ENCODE measurements at places on chromosomes 12 and 14.
A peak's percentile ranks its signal among the peaks of the same experiment; 100 is the strongest.

DNA sequence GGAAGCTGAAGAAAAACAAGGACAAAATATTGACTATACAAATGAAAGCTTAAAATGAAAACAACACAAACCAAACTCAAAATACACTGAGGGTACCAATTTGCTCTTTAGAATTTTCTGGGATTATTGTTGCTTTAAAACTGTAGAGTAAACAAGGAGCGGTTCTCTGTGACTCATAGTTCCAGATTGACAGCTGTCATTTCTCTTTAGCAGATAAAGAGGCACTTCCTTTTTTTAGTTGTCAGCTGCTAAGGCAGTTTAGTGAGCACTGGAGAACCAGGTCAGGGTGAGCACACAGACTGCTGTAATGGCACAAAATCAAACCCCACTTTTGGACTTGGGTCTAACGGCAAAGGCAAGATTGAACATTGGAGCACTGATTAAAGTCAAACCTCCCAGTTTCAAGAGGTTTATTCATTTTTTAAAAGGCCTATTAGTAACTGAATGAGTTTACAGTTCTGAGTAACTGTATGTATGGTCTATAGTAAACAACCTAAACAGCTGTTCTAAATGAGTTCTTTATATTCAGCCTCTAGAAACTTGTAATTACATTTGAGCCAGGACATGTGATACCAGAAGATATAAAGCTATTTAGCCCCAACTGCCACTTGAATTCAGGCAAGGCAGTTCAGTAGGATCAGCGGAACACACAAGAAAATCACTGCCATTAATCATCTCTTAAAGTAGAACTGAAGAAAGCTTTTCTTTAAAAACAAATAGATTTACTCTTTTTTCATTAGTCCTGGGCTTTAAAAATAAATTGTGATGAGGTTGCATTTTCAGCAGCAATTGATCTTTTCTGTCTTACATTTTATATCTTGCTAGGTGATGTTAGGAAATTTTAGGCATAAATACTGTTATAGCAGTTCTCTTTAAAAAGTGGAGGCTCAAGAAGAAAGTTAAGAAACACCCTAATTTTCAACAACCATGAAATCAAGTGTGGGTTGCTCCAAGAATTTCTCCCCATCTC, 71.7 kb upstream of the PRICKLE1 start:
- no peak for DNase-seq

DNA sequence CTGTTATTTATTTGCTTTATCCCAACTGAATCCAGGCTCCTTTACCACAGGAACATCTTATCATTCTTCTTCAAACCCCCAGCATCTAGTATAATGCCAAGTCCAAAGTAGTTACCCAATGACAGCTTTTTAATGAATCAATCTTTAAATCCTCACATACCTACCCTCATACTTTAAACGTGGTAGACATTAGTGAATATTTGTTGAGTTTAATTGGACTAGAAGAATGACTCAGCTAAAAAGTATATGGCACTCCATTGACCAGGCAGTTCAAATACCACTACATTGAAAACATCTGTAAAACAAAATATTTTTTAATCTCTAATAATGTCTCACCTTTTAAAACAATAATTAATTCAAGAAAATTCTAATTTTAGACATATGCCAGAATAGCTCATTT, 98.1 kb downstream of the ZFC3H1 start:
- no peak for DNase-seq

GRCh38 chr12:70831543-70831942, 89.0 kb downstream of the PTPRR start:
- DNase-seq = no peak

- no peak for DNase-seq
These were observed 122.3 kb downstream of the PTPRR start for GRCh38 chr12:70798016-70798783.

DNA sequence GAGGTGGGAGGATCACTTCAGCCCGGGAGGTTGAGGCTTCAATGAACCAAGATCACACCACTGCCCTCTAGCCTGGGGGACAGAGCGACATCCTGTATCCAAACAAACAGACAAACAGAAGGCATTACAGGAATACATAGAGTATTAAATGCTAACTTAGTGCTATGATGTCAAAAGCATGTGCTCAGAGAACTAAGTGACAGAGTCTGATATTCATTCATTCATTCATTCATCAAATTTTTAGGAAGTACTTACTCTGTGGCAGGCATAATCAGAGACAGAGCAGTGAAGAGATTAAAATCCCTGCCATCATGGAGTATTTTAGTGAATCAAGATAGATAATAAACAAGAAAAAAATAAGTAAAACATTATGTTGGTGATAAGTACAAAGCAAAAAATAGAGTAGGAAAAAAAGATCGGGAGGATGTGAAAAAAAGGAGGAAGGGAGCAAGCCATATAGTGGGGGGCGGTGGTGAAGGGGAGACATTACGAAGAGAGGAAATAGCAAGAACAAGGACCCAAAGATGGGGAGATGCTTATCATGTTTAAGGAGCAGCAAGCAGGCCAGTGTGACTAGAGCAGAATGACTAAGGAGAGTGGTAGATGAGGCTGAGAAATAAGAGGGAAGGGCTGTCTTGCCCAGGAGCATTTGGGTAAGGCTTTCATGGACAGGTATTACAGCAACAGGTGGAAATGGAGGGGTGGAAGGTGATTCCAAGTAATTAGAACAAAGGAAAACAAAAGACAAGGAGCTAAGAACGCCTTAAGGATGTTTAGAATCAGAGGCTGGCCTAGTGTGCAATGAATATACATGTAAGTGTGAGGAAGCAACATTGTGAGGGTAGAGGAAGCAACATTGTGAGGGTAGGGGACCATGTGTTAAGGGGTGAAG, 2.8 kb downstream of the MAP4K5 start:
- no peak for DNase-seq

GRCh38 chr12:130345292-130345691, 7.6 kb downstream of the PIWIL1 start:
- no peak for DNase-seq

DNA sequence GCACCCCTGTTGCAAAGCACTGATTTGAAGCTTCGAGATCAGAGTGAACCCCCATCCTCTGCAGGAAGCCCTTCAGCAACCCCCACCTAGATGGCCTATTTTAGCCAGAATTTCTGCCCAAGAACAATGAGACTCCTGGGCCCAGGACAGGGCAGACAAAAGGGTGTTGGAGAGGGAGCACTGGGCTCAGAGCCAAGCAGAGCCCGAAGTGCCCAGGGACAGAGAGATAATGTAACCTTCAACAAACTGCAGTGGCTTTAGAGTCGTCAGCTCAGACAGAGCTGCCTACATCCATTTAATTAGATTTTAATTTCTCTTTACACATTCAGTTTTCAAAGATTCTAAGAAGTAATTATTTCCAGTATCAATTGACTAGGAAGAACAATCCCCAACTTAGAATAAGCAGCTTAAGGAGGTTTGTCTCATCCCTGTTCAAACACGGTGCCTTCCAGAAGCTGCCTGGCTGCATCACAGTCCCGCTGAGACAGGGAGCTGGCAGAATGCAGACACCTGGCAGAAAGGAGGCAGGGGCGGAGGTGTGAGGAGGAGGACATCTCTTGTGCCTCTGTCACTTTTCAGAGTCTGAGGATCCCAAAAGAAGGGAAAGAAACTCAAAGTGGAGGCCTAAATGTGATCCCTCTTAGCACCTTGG, 504.9 kb upstream of the CCDC196 start:
- no peak for DNase-seq

- no peak for DNase-seq
These were observed 20.8 kb downstream of the TPCN1 start for GRCh38 chr12:113242026-113242418.

DNA sequence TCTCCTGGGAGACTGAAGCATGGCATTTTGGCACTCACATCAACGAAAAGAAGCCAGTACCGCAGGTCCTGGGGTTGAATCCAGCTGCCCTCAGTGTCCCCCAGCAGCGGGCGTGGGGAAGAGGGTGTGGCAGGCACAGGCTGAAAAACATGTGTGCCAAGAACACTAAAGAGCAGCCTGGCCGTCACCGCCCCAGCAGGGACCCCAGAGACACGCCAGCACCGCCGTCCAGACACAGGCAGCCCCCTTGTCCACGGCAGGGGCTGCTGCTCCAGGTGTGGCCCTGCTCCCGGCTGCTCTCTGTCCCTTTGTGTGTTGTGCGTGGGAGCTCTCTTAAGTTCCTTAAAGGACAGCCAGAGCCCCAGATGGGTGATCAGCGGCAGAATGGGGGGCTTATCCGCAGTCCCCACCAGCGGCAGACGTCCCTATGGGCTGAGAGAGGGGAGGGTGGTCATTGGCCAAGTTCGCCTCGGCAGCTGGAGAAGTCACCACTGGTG, 556 bp downstream of the PHETA1 start:
- DNase-seq = no peak

GRCh38 chr12:1630827-1631591, 2.0 kb downstream of the WNT5B start:
- no peak for DNase-seq

GRCh38 chr14:32421781-32422180, 92.7 kb downstream of the AKAP6 start:
- DNase-seq = no peak

GRCh38 chr14:81209167-81209836, 11.5 kb downstream of the GTF2A1 start:
- DNase-seq = no peak

GRCh38 chr14:38808734-38809455, 294.1 kb downstream of the SEC23A start:
- DNase-seq = no peak

DNA sequence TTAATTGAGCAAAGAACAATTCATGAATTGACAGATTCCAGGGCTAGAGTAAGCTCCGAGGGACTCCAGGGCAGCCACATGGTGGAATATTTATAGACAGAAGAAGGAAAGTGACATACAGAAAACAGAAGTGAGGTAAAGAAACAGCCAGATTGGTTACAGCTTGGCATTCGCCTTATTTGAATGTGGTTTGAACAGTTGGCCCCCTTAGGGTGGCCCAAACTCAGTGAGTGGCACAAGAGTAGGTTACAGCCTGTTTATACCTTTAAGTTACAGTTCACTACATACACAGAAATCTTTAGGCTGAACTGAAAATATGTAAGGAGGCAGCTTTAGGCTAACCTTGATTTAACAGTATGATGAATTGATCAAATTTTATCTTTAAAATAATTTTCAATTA, 174.5 kb upstream of the CNOT2 start:
- no peak for DNase-seq

DNA sequence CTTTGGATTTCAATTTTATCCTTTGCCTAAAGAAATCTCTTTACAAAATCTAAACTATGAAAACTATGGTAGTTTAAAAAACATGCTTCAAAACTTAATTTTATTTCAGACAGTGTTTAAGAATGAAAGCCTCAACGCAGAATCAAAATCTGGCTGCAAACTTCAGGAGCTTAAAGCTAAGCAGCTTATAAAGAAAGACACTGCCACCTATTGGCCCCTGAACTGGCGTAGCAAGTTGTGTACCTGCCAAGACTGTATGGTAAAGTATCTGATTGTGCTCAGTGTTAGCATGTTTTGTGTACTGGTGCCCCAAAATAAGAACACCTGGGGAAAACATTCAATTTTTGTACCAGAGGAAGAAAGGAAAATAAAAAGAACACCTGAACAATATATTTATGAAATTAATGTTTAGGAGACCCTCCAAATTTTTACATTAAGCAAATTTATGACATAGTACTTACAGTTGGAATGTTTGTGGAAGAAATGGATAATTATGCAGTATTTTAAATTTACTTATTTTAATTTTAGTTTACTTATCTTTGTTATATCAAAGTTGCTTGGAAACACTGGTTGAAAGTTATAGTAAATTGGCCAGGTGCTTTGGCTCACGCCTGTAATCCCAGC, 12.2 kb downstream of the UBR7 start:
- no peak for DNase-seq

GRCh38 chr14:76829650-76830421, 3.6 kb downstream of the LRRC74A start:
- DNase-seq = no peak

GRCh38 chr12:13864081-13864673, 117.2 kb downstream of the GRIN2B start:
- peak; percentile 50 for DNase-seq

Data from H1 (cell line).